ENCODE measurements at places on chromosomes 6 and 20.

DNA sequence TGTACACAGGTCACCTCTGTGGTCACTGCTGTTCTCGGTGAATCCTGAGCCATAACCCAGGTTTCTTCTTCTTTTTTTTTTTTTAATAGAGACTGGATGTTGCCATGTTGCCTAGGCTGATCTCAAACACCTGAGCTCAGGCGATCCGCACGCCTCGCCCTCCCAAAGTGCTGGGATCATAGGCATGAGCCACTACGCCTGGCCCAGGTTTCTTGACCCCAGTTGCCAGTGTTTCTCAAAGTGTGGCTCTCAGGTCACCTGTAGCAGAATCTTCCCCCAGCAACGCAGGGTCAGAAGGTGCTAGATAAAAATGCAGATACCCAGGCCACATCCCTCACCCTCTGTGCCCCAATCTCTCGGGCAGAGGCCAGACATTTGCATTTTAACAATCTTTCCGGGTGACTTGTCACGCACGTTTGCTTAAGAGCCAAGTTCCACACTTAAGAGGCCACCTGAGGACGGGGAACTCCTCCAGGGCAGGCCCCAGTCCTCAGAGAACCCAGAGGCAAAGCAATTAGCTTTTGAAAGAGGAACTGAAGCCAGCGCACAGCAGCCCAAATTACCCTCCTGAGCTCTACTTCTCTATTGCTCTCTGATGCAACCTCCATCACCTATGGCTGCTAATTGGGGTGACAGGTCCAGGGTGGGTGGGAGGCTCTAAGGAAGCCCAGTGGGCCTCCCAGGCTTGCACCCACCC is 81.8 kb downstream of the NFATC2 start:
- DNase-seq: no peak

- no peak for DNase-seq
These were observed 29.5 kb downstream of the MTHFD1L start for GRCh38 chr6:150894935-150895552.

DNA sequence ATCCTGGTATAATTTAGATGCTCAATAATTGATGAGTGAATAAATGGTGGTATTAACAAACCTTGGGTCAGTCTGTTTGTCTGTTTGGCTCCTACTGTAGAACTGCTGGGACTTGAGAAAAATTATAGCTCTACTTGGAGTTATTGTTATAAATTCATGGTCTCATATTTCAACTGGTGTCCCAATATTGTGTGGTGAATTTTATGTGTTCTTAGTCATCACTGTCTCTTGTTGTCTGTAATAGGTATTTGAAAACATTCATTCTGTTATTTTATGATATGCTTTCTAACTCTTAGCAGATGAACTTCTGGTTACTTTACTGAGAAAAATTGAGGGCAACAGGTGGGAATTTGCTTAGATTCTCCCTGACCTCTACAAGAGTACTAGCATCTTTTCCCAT is 221.4 kb downstream of the CDKAL1 start:
- no peak for DNase-seq

- no peak for DNase-seq
These were observed 81.7 kb downstream of the THBS2 start for GRCh38 chr6:169171951-169172350.

GRCh38 chr6:38637756-38638155 is 2.0 kb downstream of the BTBD9 start:
- no peak for DNase-seq

DNA sequence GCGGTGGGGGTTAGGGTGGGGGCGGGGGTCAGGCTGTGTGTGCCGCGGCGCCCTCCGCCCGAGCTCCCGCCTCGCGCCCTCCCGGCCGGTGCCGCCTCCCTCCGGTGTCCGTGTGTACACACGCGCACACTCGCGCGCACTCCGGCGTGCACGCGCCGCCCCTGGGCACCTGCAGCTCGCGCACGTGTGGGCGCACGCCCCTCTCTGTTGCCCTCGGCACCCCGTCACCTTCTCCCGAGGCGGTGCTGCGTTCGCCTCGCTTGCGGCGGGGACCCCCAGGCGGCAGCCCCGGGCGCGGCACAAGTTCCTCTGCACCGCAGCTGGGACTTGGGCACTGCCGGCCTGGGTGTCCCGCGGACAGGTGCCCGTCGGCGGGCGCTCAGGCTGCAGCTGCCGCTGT is 525 bp downstream of the MACROD2 start:
- no peak for DNase-seq

- DNase-seq: no peak
These were observed 5.7 kb downstream of the SDCBP2 start for GRCh38 chr20:1323256-1323655.

DNA sequence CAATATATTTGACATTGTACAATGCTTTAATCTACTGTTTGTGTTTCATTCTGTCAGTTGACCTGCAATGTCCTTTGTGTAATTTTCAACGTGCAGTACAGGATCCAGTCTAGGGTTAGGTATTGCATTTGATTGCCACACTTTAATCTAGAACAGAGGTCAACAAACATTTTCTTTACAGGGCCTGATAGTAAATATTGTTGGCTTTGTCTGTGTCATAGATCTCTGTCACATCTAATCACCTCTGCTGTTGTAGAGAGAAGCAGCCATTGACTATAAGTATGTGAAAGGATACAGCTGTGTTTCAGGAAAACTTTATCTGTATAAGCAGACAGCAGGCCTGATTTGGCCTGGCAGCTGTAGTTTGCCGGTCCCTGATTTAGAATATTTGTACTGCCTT is 39.3 kb downstream of the ATRN start:
- no peak for DNase-seq

DNA sequence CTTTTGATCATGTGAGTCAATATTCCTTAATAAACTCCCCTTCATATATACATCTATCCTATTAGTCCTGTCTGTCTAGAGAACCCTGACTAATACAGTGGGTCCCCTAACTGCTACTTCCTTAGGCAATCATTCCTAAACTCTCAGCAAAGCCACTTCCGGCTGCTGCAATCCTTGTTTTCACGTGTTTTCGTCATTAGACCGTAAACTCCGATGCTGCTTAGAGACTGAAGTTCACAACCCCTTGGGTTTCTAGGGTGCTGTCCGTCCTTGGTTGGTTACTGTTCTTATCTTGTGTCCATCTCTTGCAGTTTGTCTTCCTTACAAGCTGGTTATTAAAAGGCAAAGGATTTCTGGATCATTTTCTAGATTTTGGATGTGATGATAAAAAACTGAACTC is 106.4 kb downstream of the GMPR start:
- no peak for DNase-seq

GRCh38 chr6:53391170-53391569 is 42.4 kb upstream of the ELOVL5 start:
- no peak for DNase-seq

GRCh38 chr20:16472045-16472872 is 101.0 kb downstream of the KIF16B start:
- no peak for DNase-seq

DNA sequence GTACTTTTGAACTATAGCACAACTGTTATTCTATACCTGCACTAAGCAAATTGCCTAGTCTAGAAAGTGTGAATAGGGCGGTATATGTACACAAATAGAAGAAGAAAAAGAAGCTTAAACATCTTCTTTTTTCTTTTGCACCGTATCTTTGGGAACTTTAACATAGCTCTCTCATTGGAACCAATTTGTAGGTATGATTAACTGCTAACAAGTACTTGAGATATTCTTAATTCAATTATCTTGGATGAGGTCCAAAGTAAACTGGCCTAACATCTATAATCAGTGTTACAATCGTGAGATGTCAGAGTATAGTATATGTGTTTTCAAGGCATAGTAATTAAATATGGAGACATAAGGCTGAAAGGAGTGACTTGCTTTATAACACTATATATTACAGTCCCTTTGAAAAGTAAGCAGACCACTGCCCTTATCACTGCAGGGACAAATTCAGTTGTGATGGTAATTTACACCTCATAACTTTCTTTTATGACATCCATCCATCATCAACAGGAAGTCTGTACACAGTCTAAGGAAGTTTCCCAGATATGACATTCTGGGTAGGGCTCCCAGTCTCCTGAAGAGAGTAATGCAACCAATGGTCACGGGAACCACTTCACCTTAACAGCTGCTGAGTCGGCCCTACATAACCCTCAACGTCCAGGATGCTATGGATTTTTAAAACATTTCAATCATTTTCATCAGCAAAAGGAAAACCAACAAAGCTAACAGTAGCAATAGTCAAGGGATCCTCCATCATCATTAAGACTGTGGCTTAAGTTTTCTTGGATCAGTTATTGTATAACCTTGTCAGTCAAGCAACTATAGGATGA is 37.6 kb downstream of the NKAIN2 start:
- DNase-seq: no peak

DNA sequence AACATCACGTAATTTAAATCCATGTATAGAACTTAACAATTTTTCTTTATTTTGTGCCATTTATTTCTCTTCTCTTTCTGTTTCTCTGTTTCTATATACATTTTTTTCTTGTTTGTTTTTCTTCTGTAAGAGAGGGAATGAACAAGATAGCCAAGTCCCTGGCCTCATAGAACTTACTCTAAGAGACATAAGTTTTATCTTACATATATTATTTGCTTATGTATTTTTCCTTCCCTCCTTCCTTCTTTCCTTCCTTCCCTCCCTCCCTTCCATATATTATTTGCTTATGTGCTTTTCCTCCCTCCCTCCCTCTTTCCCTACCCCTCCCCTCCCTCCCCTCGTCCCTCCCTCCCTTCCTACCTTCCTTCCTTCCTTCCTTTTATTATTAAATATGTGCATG is 13.0 kb downstream of the DOK5 start:
- DNase-seq: no peak

- no peak for DNase-seq
These were observed 253.5 kb upstream of the TCF21 start for GRCh38 chr6:133635447-133635846.

- no peak for DNase-seq
These were observed 35.4 kb downstream of the FYN start for GRCh38 chr6:111837641-111838500.

DNA sequence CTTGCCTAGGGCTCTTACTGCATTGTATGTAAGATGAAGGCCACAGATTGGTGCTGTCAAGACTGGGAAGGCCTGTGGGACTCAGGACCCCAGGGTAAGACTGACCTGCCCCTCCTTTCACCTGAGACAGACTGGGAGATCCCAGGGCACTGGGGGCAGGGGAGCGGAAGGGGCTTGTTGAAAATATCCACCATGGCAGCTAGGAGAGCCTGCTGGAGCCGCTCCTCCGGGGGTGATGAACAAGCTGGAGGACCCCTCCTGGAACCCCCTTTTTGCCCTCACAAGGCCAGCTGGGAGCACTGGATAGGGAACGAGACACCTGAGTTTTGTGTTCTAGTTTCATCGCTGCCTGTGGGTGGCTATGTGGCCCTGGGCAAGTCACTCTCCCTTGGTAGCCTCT is 9.2 kb upstream of the SDCBP2 start:
- DNase-seq: no peak

DNA sequence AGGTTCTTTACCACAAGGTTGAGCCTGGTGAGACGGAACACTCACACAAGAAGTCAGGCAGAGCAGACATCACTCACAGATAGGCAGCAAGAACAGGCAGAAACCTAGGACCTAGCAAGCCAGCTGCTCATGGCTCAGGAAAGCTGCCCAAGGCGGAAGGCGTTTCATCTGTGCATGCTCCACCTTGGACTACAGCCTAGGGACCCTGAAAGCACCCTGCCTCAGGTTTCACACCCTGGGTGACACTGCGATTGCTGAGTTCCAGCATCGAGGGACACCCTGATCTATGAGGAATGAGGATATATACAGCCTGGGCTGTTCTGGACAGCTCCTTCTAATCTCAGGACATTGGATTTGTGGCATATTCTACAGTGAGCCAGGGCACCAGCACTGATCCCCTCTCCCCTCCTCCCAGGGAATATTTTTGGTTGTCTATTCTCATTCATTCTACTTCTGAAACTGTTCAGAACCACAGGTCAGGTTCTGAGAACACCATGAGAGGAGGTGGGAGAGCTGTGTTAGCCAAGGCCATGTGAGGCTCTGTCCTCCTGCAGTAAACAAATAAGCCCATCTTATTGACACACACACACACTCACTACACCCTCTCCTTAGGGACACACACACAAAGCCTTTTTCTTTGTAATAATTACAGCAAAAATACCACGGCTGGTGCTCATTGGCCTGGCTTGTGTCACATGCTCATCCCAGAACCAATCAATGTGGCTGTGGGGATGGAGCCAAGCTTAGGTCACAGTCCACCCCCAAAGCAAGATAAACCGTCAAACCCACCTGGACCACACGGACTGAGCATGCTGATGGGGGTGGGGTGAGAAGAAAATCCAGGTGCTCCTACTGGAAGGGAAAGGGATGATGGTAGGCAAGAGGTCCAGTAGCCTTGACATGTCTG is 26.3 kb upstream of the PMEPA1 start:
- no peak for DNase-seq

GRCh38 chr20:37230200-37230599 is 31.4 kb downstream of the GHRH start:
- no peak for DNase-seq

- DNase-seq: no peak
These were observed 786 bp downstream of the ADRM1 start for GRCh38 chr20:62303340-62304226.

GRCh38 chr6:5838656-5839396 is 167.9 kb downstream of the NRN1 start:
- DNase-seq: no peak

- DNase-seq: no peak
These were observed 245.1 kb upstream of the PRSS16 start for GRCh38 chr6:27002447-27002846.

DNA sequence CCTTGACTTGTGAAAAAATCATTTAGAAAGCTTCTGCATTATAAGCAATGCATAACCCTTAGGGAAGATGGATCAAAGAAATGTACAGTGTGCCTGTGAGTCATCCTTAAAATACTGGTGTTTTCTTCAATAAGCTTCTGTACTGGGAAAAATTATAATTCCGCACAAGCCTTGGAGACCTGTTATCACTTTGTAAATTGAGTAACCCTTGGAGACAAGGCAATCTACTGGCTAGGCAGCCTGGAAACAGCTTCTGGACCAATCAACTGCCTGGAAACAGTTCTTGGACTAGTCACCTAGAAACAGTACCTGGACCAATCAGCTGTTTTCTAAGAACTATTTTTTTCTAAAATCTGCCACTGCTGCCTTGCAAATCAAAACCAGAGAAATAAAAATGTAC is 25.8 kb upstream of the RNGTT start:
- DNase-seq: no peak

DNA sequence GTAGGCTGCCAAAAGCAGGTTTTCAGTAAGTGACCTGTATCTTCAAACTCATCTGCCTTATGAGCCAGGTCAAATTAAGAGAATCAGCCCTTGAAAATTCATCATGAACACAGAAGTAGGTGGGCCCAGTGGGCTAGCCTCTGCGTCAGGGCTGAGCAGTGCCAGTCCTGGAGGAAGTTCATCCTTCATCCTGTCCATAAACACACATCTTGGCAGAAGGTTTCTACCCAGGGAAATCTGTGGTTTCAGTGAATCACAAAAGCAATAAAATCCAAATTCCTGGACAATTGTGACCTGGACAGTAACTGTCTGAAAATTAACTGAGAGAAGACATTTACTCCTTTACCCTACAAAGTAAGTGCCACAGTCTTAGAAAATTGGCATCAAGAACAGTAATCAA is 72.4 kb downstream of the ATG5 start:
- DNase-seq: no peak

- no peak for DNase-seq
These were observed 76.1 kb upstream of the NAA20 start for GRCh38 chr20:19940988-19941460.

- no peak for DNase-seq
These were observed 634.0 kb upstream of the PTCHD4 start for GRCh38 chr6:48744948-48745347.

Measured in iPS DF 19.7 (cell line).